ENCODE measurements at places on chromosomes 7 and 10. TPM values are rescaled to one million over a fixed set of nuclear protein-coding genes. Genes with fewer than 3 reads are reported as not detected.

DNA sequence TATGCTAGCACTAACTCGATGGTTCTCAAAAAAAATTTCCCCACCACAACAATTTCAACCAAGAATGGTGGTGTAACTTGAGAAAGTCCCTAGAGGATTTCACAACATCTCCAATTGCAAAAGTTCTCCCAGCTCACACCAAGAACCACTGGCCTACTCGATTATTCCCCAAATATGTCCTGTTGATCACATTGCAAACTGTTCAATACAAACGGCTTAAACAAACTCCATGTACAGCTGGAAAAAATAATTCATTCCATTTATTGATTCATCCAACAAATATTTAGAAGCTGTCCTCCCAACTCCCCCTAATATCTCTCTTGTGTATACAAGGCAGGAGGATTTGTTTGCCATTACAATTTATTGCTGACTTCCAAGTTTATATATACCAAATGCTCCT, 19.1 kb downstream of the TMEM176B start:
- DNase-seq, result no peak

GRCh38 chr7:44432381-44432977, 58.0 kb downstream of the NUDCD3 start:
- no peak for DNase-seq

DNA sequence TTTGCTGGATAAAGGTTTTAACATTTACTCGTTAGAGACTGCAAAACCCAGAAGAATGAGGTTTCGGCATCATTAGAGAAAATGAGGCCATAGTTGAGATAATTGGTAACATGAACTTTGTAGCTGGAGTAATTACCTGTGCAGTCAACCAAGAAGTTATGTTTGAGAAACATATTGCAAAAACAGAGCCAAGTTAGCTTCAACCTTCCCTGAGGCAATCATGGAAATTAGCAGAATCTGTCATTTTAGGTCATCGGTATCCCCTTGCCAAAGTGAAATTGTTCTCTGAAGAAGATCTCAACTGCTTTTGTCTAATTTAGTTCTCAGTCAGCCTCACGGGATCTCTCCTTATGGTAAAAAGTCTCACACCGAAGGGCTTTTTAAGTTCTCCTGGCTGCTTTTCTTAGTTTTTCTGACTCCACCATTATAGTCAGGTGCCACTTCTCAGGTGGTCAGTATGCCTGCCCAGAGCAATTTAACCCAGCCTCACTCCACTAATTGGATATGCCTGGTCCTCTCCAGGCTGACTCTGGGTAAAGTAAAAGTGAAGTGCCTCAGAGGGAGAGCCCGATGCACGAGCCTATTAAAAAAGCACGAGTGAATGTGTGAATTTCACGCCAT, 52.5 kb downstream of the NRCAM start:
- DNase-seq, result no peak

GRCh38 chr10:100696477-100696901, 48.9 kb upstream of the PAX2 start:
- DNase-seq, result no peak

DNA sequence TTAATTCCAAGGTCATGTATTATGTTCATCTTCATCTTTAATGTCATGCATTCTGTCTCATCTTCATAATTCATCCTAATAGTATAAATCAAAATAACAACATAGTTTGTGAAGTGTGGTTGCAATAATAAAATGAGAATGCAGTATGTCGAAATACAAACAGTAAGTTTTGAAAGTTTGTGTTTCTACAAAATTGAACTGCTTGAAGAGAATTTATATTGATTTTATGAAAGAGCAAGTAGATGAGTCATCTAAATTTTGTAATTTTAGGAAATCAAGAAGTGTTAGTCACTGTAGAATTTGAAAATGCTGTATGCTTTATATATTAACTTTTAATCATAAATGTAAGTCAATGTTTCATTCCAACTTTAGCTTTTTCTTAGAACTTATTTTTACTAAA, 190.5 kb upstream of the PPP1R3A start:
- no peak for DNase-seq

DNA sequence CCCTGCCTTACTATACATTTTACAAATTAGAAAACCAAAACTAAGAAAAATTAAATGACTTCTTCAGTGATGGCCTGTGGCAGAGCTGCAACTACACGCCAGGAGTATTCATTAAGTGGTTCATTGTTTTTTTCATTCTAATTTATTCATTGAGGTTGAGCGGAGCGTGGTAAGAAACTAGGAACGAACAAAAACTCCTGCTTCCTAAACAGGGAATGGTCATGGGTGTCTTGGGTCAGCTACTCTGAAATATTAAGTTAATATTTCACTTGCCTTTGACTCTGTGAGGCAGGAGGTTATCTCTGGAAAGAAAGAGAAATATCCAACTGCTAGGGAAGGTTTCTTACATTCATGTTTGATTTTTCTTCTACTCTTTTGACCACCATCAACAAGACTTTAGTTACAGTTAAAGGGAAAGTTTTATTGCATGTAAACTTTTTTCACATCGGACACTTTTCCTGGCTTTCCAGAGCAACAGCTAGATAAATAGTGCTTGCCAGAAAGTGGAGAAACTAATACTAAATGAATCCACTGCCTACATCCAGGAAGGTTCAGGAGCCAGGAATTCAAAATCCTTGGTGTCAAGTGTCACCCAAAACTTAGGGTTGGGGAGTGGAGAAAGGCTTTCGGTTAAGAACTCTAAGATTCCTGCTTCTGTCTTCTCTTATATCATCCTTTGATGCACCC, 896 bp upstream of the GNG11 start:
- DNase-seq, result peak; percentile 32

Gene SKIDA1
- 42.4 TPM for total RNA-seq

Gene SORBS1
- total RNA-seq, result 14.9 TPM

Gene FAM237B
- total RNA-seq, result not detected

Gene PRSS37
- not detected for total RNA-seq

DNA sequence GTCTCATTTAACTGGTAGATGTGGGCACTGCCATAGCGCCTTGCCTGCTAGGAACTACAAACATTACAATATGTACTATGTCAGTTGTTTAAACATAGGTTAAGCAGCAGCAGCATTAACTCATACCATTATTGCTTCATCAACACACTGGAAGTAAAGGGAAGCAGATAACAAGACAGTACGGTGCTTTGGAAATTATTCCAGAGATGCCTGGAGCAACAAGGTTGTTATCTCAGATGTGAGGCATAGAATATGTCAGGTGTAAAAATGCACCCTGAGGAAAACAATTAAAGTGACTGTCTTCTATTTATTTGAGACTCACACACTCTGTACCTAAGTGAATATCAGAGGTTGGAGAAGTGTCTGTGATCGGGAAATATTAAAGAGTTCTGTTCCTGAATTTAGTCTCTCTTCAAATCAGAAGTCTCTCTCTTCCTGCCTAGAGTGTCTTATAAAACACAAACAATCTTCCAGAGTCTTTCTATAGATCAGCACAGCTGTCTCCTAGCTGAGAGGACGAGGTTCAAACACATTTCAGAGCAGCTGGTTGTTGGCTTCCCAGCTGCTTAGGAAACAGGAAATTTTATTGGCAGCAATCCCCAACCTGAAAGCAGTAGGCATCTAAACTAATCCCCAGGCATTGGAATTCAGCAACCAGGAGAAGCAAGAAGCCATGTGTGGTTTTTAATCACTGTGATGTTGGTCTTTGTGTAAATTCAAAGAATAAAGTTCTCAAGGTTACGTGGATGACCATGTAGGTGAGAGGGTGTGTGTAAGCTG, 994.4 kb upstream of the LRRTM3 start:
- no peak for DNase-seq

DNA sequence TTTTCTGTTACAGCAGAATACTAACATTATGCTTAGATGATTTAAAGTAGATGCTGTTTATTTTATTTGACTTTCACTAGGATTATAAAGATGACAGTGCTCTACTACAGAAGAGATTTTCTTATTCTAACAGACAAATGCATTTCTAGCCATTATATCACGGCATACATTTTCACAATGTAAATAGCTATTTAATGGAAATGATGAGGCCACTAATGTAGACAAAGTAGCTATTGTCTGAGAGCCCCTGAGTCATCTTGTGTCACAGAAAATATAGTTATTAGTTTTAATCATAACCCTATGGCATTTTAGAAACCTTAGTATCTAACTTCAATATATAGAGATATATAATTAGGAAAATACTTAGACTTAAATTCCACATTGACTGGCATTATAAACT, 158.0 kb upstream of the AHR start:
- no peak for DNase-seq

DNA sequence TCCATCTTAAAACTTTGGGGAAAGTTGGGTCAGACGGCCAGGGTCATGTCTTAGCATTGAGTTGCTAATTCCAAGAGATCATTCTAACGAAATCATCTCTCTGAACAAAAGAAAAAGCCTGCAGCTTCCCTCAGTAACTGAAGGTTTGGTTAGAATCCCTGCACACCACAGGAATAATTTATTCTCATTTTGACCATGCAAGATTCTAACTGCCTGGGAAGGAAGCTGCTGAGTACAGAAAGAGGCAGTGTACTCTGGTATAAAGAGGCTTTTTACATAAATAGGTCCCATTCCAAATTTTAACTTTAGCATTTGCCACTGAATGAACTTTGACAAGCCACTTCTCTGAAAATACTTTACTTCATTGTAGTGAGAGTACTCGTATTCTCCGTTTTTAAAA, 76.9 kb upstream of the RSBN1L start:
- DNase-seq, result no peak

Gene LRIT1
- total RNA-seq, result not detected

DNA sequence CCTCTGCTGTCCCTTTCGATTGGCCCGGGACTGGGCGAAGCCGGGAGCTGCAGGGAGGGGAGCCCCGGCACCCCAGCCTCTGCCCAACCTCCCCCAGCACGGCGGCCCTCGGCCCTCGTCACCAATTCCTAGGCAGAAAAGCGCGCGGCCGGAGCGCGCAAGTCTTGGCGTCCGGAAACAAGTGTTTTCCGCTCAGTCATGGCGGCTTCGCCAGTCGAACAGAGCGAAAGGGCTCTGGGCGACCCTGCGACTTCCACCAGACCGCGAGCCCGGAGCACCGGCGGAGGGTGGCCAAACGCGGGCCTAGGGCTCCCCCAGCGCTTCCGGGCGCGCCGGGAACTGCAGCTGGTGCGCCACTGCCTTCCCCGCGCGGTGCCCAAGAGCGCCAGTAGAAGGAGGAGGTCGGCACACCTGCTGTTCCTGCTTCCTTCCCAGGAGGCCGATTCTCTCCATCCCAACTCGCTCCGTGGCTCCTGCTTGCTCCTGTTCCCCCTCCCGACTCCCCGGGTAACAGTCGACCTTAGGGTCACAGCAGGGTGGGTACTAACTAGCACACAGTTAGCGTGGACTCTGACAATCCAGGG, 729.9 kb downstream of the ZWINT start:
- peak; percentile 90 for DNase-seq

Gene DUSP5
- 75.8 TPM for total RNA-seq

- no peak for DNase-seq
Measured at GRCh38 chr10:110544958-110545537, 22.4 kb upstream of the SMC3 start.

Gene SPACDR
- total RNA-seq, result 1.6 TPM

- no peak for DNase-seq
Measured at GRCh38 chr10:21272643-21273399, 252.7 kb downstream of the SKIDA1 start.

Gene MUC12
- total RNA-seq, result 2.4 TPM

DNA sequence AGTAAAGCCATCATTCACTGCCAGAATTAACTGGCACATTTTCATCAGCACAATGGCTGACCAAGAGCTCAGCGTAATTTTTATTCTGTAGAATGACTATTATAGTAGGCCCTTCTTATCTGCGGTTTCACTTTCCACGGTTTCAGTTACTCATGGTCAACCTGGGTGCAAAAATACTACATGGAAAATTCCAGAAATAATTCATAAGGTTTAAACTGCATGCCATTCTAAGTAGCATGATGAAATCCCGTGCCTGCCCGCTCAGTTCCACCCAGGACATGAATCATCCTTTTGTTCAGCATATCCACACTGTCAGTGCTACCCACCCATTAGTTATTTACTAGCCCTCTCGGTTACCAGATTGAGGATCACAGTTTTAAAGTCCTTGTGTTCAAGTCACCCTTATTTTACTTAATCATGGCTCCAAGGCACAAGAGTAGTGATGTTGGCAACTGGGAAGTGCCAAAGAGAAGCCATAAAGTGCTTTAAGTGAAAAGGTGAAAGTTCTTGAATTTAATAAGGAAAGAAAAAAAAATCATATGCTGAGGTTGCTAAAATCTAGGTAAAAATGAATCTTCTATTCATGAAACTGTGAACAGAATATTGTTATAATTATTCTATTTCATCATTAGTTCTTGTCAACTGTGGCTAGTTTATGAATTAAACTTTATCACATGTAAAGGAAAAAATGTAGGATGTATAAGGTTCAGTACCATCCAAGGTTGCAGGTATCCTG, 204.9 kb downstream of the DOCK4 start:
- DNase-seq, result peak; percentile 92

- no peak for DNase-seq
Measured at GRCh38 chr7:67696878-67697277, 700.2 kb downstream of the TYW1 start.

- DNase-seq, result no peak
Measured at GRCh38 chr10:9451211-9451773, 1396.8 kb downstream of the GATA3 start.

Gene OR2A5
- not detected for total RNA-seq
